Stimulated activated CD4-positive, alpha-beta T cell treated with anti-CD3 and anti-CD28 coated beads, Interleukin-1b, Interleukin-23, amount 100 ng/mL, for 48 hours (primary cell): ENCODE measurements at places on chromosomes 3 and 15.

DNA sequence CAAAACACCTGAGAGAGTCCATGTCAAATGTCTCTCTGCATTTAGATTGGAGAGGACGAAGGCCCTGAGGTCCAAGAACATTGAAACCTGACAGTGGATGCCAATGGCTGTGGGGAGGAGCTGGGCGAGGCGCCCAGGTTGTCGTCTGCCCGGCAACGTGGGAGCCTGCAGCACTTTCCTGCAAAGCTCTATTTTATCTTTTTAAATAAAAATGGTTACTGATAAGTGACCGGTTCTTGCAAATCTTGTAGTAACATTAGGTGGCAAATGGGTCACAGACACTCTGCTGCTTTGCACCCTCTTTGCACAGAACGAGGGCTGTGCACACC, 19.5 kb upstream of the FANCD2 start:
- DNase-seq = no peak

DNA sequence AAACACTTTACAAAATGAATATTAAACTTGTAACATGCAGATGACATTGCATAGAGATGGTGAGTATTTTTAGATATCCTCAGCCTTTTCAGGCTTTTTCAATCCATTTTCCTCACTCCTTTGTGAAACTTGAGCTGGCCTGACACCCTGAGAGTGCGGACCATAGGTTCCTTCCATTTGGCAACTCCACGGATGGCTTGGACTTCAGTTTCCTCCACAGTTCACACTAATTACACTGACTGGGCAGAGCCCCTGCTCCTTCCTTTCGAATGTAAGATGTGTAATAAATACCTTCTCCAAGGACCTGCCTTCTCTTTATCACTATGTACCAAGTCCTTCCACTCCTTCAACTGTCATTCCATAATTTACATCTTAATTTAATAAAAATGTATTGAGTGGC, 141.7 kb upstream of the LRIG1 start:
- DNase-seq = no peak

GRCh38 chr3:136186344-136186743, 9.8 kb downstream of the MSL2 start:
- DNase-seq = no peak

DNA sequence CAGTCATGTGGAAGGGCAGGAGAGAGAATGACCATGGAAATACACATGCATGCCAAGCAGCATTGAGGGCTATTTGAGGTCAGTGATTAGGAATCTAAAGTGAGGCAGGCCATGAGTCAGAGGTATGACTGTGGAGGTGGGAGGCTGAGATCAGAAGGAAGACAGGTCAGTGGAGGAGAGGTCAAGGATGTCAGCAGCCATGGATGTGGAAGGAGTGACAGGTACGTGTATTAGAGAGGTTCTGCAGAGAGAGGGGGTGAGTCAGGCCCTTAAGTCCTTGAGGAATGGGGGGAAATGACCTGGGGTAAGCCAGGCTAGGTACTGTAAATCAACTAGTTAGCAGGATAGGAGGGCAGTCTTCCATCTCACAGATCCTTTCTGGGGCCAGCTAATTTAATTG, 166.6 kb downstream of the ANO10 start:
- no peak for DNase-seq

GRCh38 chr3:66469220-66469640, 31.6 kb downstream of the LRIG1 start:
- DNase-seq = peak; percentile 50
